GM04503 (cell line): ENCODE measurements at places on chromosomes 16 and 17.

DNA sequence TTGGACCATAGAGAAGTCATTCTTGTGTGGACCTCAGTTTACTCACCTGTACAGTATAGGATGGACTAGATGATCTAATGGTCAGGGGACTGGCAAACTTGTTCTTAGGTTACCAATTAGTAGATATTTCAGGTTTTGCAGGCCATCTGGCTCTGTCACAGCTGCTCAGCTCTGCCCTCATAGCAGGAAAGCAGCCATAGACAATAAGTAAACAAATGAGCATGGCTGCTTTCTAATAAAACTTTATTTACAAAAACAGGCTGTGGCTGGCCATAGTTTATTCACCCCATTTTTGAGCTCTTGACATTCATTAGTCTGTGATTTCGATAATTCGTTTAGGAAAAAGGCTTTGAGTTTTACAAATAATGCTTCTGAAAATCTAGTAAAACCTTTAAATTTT lies 12.7 kb downstream of the BPTF start:
- DNase-seq, result no peak

GRCh38 chr17:55986817-55987216 lies 166.5 kb upstream of the ANKFN1 start:
- DNase-seq, result no peak

DNA sequence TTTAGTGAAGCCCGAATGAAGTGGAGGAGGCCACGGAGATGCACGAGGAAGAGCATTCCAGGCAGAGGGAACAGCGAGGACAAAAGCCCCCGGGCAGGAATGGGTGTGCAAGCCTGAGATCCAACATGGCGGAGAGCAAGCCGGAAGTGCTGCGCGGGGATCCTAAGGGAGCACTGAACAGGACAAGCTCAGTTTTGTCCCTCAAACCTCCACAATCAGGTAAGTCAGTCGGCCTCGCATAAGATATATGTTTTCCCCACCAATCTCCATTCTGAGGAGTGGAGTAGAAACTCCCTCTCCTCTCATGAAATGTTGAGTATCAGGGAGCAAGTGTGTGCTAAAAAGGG lies 32.9 kb upstream of the USP22 start:
- DNase-seq, result no peak

- no peak for DNase-seq
Measured at GRCh38 chr16:46727184-46727583, 21.0 kb downstream of the MYLK3 start.

DNA sequence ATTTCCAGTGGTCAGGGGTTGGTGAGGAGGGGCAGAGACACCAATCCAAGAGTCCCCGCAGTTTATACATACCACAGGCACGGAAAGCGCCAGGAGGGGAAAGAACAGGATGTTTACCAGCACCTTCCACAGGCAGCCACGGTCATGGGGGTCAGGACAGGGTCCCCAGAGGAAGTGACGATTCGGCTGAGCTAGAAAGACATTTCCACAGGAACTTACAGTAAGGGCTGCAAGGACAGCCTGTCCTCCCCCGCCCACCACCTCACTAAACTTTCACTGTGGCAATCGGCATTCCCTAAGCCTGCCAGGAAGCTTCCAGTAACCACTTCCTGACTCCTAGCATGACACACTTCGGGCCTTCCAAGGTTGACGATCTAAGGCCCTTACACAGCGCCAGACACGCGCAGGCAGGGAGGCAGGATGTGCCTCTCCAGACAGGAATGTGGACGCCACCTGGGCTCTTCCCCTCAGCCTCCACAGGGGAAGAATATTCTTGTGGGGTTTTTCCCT lies 1.2 kb upstream of the MT2A start:
- DNase-seq, result peak; percentile 95

DNA sequence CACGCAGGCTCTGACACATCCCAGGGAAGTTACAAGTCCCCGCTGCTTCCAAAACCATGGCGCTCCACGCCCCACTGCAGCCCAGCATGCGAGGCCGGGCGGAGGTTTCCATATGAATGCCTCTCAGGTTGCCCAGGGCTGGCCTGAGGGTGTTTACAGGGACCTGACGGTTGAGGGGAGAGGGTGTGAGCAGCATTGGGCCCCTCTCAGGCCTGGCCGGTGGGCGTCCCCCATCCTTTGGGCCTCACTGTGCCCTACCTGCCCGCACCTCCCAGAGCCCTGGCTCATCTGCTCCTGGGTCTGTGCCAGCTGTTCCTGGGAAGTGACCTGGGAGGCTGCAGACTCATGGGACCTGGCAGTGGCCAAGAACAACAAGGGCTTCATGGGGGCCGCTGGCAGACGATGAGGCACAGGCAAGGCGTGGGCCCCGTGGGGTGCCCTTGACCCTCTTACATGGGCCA lies 173.5 kb downstream of the C16orf95 start:
- no peak for DNase-seq

DNA sequence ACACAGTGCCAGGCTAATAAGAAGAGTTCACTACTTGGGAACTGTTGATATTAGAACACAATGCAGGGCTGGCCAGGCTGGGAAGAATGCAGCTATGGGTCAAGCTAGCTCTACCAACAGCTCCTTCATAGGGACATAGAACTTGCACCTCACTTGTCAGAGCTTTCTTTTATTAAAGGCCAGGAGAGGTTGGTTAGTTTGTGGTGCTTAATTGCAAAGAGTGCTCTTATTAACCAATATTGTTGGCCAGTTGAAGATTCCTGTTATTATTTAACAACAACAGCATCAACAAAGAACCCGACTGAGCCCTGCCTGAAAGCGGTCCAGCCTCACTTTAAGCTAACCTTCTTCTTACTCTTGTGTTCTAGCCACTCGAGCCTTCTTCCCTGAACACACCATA lies 43.4 kb upstream of the ANKFN1 start:
- DNase-seq, result no peak

DNA sequence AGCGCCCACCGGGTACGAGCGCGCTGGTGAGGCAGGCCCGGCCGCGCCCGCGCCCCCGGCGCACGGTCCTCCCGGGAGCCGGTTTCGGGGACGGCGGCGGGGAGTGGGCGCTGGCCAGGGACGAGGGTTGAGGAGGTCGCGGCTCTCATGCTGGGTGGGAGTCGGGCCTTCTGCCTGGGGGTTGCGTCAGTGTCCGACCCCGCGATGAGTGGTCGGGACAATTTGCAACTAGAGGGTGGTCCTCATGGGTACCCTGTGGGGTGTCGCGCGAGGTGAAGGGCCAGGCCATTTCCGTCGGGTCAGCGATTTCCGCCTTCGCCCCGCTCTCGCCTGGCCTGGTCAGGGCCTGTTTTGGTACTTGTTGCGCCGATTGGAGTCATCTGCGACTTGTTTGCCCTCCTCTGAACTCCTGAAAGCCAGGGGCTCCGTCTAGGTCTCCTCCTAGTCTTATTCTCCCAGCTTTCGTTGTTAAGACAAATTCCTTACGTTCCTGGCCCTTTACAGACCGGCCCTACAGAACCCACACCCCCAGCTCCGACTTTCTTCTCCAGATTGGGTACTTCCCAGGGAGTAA lies 14.9 kb downstream of the NAA60 start:
- DNase-seq, result no peak

- DNase-seq, result no peak
Measured at GRCh38 chr17:49588312-49588711, 12.6 kb downstream of the NXPH3 start.

GRCh38 chr17:80544655-80545498 lies at the start of gene RPTOR:
Gene RPTOR (plus strand): TSS chr17:80544838. CDS start chr17:80545630, 792 bp downstream.
- peak; percentile 64 for DNase-seq

GRCh38 chr16:5175266-5175665 lies 77.7 kb upstream of the EEF2KMT start:
- no peak for DNase-seq

DNA sequence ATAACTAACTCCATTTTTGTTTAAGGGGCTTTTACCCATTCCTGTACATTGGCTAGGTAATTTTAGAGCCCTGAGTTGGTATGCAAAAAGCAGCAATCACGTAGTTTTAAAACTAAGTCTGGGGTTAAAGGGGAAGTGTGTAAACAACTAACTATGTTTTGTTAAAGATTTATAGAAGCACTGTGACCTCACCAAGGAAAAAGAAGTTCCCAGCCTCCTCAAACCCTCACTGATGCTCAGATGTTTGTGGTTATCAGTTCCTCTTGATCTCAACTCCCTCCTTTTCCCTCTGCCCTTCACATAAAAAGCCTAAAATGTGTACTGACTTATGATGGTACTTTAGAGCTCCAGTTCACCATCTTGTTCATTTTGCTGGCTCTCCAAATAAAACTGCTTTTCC lies 119.9 kb upstream of the IRX6 start:
- no peak for DNase-seq

- DNase-seq, result no peak
Measured at GRCh38 chr17:66492561-66493005, 190.2 kb downstream of the PRKCA start.

GRCh38 chr16:80142940-80143339 lies 397.9 kb upstream of the DYNLRB2 start:
- DNase-seq, result no peak

GRCh38 chr16:86286991-86287663 lies 223.2 kb upstream of the FOXF1 start:
- DNase-seq, result no peak

DNA sequence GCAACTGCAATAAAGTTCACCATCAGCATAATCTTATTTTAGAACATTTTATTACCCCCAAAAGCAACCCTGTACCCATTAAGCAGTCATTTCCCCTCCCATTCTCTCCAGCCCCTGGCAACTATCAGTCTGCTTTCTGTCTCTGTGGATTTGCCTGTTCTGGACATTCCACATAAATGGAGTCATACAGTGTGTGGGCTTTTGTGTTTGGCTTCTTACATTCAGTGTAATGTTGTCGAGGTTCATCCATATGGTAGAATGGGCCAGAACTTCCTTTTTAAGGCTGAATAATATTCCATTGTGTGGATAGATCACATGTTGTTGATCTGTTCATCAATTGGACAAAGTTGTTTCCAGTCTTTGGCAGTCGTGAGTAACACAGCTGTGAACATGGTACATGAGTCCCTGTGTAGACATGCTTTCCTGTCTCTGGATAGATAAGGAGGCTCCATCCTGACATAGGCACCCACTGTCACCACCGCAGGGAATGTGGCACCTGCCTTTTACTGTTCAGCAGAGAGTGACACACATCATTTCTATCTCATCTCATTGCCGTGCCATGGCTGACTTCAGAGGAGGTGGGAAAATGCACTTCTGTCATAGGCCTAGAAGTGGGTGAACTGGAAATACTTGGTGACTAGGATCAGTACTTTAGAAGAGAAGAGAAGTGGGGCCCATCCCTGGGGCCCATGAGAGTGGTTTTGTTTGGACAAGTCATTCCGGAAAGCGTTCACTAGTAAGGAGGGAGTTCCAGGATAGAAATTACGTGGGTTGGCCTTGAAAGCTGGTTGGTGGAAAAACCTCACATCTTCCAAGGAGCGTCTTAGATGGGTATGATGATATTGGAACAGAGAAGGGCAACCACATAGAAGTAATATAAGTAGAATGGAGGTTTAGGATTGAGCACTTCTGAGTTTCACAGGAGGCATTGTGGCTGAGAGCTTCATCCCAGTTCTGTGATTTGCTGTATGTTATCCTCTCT lies 25.8 kb downstream of the EPN2 start:
- no peak for DNase-seq

DNA sequence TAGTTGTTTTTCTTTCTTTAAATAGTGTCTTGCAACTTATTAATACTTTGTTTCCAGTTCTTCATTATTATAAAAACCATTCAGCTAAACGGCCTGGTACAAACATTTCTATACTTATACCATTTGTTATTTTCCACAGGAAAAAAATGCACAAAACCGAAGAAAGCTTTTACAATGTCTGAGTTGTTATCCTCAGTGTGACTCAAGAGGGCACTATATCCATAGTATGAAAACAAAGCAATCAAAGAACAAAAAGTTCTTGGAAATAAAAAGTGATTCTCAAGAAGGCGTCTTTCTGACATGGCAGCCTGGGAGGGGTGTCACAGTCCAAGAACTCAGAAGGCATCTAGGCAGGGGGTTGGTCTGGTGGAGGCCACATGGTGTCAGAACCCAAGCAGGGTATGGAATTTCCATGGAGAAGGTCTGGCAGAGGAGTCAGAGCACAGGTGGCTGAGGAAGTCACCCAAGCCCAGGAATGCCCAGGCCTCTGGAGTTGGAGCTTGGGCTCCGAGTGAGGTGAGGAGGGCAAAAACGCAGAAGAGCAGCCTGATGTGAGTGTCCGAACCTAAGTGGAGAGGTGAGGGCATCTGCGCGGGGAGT lies 70.9 kb upstream of the ATP2A3 start:
- no peak for DNase-seq

DNA sequence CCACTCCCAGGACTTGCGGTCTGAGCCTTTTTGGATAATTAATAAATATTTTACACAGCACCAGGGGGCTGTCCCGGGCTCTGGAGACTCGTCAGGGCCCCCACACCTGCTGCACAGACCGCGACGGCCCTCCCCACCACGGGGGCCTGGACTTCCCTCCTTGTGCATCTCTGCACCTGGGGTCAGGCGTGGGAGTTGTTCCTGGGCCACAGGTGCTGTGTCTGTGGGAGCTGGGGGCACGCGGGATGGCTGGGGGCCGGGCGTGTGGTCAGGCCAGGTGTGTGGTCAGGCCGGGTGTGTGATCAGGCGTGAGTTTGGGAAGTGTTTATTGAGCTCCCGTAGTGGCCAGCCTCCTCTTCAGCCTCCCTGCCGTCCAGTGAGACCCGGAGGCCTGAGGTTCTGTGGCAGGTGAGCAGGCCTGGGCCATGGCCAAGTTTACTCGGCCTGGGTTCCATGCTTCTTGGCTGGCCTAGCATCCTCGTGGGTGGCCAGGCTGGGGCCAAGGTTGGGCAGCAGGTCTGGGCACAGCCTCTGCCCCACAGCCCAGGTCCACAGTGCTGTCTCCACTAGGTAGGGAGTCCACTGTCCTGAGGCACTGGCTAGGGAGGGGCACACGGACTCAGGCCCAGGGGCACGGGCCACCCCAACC lies 1.9 kb upstream of the STUB1 start:
- DNase-seq, result no peak
